ENCODE measurements at places on chromosomes 13 and 19.

DNA sequence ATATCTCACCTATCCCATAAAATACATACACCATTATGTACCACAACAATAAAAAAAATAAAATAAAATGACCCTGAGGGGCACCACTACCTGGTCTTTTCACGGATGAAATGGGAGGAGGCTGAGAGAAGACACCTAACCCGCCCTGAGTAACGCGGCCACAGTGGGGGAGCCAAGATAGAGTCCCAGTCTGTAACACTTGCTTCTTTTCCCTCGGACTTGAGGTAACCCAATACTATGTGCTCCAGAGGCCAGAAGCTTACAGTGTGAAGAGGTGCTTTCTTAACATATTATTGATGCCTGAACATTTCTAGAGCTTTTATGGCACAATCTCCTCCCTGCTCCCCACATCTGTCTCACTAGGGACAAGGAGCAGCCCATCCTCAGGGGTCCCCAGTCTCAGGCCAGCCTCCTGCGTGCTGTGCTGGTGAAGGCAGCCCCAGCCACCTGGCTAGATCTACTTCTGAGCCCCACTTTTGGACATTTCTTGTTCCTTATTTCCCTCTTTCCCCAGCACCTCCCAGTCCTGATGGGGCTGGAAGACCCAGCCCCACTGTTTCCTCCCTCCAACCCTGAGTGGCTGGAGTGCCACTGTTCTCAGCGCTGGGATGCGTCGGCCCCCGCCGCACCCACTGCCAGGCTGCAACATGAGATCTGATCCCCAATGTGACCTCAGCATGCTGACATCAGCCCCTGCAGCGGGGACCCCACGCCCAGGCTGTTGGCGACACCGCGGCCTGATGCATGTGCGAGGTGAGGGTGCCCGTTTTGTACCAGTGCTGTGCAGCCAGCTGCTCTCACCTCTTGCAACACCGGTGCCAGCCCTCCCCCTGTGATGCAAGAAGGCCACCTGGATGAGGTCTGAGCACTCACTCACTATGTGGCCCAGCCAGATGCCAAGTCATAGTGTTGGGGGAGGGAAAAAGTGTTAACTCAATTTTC lies 143.3 kb downstream of the DCLK1 start:
- DNase-seq, result no peak

DNA sequence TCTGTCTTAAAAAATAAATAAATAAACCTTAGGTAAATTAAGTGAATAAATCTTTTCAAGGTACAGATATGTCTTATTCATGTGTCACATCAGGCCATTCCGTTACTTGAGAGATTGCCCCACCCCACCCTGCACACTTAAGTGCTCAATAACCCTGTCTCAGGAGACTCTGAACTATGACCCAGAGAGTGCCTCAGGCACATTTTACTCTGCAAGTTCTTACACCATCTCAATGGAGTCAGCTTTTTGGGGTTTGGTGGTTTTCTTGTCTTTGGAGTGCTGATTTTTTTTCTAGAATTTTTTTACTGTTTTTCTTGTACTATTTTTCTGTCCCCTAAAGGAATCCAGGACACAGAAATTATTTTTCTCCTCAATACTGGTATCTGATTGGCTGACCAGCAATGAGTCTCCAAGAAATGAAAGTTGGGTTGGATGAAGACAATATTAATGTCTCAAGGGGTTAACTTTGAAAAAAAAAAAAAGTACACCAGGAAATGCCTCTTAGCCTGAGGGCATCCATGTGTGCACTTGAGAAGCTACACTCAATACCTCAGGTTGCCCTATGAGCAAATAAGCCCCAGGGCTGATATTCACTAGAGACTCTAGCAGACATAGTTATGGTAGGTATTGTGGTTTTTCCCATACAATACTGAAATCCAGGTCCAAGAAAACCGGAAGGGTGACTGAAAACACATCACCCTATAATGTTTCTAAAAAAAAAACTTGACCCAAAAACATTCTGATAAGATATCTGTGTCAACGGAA lies 114.6 kb upstream of the ZNF91 start:
- DNase-seq, result no peak

DNA sequence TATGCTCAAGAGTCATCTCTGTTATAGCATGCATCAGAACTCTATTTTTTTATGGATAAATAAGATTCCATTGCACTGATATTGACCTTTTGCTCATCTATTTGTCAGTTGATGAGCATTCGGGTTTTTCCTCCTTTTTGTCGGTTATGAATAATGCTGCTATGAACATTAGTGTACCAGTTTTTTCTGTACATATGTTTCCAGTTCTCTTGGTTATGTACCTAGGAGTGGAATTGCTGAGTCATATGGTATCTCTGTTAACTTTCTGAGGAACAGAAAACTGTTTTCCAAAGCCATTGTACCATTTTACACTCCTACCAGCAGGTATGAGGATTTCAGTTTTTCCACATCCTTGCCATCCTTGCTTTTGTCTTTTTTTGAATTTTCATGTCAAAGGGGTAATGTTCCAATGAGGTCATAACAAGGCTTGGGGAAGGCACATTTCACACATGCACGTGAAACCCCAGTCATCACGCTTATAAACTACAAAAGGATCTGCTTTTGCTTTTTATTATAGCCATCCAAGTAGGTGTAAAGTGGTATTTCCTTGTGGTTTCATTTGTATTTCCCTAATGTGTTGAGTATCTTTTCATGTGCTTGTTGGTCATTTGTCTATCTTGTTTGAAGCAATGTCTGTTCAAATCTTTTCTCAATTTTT lies 14.6 kb downstream of the KBTBD7 start:
- no peak for DNase-seq

DNA sequence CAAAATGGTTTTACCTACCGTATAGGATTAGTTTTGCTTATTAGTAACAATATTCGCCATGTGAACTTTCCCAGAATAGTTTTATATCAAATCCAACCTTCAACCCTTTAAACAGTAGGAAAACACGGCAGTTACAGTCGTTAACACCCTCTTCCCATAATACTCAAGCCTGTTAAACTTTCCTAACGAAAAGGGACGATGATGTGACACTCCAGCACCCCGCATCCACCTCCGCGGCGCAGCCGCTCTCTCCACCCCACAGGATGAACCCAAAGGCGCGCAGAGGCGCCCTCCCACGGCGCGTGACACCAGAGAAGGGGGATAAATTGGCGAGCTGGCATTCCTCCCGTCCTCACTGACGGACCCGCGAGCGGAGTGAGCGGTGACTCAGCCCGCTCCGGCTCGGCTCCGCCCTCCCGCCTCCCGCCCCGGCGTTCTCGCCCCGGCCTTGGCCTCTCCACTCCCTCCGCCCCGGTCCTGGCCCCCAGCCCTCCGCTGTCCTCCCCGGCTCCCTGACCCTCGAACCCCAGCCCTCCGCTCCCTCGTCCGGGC lies 665 bp downstream of the TUBGCP3 start:
- peak; percentile 82 for DNase-seq

GRCh38 chr13:73138638-73139491 lies 80.1 kb downstream of the KLF5 start:
- DNase-seq, result peak; percentile 52

DNA sequence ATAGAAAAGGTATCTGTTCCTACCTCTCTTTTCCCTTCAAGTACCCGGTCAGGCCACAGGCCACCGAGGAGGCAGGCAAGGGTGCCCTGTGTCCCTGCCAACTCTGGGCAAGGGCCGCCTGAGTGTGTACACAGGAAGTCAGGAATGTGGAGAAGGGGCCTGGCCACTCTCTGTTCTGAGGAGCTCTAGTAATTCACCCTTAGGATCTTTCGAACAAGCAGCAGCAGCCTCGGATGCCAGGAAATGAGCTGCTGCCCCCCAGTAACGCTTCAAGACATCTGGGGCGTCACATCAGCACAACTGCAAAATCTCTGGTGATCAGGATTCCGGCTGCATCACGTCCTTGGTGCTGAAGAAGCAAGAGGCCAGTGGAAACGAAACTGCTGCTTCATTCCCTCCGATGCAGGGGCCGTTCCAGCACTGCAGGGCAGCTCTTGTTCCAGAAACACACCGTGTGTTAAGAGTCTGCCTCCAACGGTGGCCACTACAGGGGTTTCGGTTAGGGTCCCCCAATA lies 2.0 kb downstream of the RAB20 start:
- DNase-seq, result peak; percentile 78

- DNase-seq, result no peak
Measured at GRCh38 chr19:57708641-57709361, at the start of gene ZNF154. ZNF154 (minus strand) TSS chr19:57709204; CDS start chr19:57708971, 233 bp downstream.

DNA sequence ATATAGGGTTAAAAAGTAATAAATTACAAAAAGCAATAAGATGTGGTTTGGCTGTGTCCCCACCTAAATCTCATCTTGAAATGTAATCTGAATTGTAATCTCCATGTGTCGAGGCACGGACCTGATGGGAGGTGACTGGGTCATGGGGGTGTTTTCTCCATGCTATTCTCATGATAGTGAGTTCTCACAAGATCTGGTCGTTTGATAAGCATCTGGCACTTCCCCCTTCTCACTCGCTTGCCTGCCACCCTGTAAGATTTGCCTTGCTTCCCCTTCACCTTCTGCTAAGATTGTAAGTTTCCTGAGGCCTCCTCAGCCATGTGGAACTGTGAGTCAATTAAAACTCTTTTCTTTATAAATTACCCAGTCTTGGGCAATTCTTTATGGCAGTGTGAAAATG lies 577.4 kb downstream of the TBC1D4 start:
- no peak for DNase-seq

GRCh38 chr13:106619688-106620555 lies 52.0 kb upstream of the ARGLU1 start:
- no peak for DNase-seq

GRCh38 chr13:109403012-109403421 lies 383.4 kb downstream of the IRS2 start:
- DNase-seq, result no peak

GRCh38 chr13:37349916-37350315 lies 244.5 kb upstream of the CSNK1A1L start:
- DNase-seq, result no peak

GRCh38 chr13:93248627-93249047 lies 22.0 kb downstream of the GPC6 start:
- no peak for DNase-seq

DNA sequence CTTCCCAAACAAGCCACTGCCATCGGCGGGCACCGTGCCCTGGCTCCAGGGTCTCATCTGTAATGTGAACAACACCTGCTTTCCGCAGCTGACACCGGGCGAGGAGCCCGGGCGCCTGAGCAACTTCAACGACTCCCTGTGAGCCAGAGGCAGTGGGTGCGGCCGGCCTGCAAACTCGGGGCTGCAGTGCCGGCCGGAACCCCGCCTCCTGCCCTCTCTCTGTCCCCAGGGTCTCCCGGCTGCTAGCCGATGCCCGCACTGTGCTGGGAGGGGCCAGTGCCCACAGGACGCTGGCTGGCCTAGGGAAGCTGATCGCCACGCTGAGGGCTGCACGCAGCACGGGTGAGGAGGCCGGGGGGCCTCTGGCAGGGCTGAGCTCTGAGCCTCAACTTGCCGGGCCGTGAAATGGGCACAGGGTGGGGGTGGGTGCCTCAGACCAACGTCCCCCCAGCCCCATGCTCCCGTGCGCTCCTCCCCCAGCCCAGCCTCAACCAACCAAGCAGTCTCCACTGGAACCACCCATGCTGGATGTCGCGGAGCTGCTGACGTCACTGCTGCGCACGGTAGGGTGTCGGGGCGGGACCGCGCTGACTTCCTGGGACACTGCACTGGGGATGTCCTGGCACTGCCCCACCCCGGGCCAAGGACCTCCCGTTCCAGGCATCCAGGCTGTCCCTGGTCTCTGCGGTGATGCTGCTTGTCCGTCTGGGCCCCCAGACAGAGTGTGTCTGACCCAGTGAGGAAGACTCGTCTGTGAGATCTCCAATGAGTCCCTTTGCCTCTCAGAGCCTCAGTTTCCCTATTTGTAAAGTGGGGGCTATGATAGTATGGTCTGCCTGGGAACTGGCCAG lies 2.2 kb downstream of the ABCA7 start:
- peak; percentile 95 for DNase-seq

GRCh38 chr19:19642506-19643157 lies 825 bp downstream of the GMIP start:
- DNase-seq, result no peak

DNA sequence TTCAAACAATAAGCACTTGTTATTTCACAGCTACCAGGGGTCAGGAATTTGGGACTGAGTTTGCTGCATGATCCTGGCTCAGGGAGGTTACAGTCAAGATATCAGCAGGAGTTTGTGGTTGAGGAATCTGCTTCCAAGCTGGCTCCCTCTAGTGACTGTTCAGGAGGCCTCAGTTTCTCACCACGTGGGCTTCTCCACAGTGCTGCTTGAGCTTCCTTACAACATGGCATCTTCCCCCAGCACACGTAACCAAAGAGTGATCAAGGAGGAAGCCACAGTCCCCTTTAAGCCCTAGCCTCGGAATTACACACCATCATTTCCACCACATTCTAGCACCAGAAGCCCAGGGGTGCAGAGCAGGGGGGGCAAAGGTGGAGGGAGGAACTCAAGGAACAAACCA lies 28.8 kb downstream of the CELF5 start:
- no peak for DNase-seq

GRCh38 chr13:109547942-109548341 lies 238.4 kb downstream of the IRS2 start:
- no peak for DNase-seq

DNA sequence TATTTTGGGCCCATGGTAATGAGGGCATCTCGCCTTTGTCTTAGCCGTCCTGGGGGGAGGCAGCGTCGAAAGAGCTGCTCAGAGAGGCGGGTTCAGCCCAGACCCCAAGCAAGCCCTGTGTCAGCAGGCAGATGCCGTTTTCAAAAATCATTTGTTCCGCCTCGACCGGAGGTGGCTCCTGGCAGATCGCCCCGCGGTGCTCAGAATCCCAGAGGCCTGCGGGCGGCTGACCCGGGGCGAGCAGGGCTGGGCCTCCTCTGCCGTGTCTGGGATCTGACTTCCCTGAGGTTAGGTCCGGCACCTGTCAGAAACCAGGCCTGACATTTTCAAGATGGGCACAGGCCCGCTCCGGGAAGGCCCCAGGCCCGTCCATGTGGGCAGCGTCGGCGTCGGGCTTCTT lies 36.1 kb downstream of the CRTC1 start:
- no peak for DNase-seq

- no peak for DNase-seq
Measured at GRCh38 chr19:11331502-11331901, 8.0 kb downstream of the RAB3D start.

- peak; percentile 33 for DNase-seq
Measured at GRCh38 chr19:16252459-16253205, 54.9 kb downstream of the AP1M1 start.

GRCh38 chr13:75416327-75417011 lies 65.5 kb downstream of the TBC1D4 start:
- no peak for DNase-seq

DNA sequence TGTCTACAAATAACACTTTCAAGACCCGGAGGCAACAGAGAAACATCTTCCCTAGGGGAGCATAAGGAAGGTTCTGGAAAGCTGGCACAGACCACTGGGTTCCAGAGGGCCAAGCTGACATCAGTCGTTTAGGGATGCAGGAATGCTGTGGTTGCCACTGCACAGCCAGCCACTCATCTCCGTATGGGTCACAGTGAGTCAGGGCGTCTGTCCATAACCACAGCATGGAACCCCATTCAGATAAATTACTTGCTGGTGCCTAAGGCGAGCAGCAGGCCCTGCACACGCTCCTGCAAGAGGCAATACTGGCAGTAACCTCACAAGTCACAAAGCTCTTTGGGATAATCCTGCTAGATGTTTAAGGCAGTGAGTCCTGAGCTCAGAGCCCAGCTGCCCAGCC lies 140.9 kb upstream of the UBL3 start:
- DNase-seq, result no peak

All from mucosa of descending colon (tissue), 3 donors.